ENCODE measurements at places on chromosomes 4 and X.

DNA sequence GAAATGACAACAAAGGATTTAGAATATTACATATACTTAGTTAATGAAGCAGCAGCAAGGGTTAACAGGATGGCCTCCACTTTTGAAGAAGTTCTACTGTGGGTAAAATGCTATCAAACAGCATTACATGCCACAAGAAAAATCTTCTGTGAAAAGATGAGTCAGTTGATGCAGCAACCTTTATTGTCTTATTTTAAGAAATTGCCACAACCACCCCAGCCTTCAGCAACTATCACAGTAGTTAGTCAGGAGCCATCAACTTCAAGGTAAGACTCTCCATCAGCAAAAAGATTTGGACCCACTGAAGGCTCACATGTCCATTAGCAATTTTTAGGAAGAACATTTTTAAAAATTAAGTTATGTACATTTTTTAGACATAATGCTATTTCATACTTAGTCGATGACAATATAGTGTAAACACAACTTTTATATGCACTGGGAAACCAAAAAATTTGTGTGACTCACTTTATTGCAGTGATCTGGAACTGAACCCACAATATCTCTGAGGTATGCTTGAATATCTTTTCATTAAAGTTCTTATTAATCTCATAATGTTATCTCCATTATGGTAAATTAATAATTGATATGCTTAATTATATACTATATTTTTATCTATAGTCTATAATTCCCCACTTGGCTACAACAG is 81.2 kb downstream of the SPCS3 start:
- DNase-seq: no peak

GRCh38 chr4:151953795-151954372 is 193.1 kb upstream of the GATB start:
- DNase-seq: no peak

GRCh38 chrX:13013363-13014110 is 30.9 kb downstream of the FAM9C start:
- no peak for DNase-seq

DNA sequence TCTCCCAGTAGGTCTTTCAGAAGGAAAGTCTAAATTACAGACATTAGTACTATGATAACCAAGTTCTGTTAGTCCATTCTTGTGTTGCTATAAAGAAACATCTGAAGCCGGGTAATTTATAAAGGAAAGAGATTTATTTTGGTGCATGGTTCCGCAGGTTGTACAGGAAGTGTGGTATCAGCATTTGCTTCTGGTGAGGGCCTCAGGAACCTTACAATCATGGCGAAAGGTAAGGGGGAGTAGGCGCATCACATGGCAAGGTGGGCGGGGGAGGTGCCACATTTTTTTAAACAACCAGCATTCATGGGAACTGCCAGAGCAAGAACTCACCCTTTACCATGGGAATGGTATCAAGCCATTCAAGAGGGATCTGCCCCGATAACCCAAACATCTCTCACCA is 26.2 kb upstream of the USP46 start:
- no peak for DNase-seq

DNA sequence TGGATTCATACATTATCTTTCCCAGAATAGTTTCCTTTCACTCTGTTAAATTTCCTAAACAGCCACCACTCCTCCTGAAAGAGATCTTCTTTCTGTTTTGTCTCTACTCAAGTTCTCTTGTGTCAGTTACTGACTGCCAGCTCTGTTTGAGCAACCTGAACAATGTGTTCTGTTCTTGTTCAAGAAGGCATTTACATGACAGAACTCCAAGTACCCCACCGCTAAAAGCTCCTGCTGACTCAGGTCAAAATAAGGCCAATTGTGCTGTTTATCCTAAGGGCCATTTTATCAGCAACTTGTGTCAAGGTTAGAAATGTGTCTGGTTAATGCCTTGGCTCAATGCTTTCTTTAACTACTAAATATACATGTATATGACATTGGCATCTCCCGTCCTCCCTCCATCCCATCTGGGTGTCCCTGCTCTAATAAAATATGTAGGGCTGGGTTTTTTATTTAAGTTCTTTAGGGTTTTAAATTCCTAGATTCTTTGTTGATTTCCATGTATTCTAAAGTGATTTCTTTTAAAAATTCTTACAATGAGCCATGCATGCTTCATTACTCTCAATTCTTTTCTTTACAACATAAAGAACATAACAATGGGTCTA is 144.3 kb upstream of the PAQR3 start:
- no peak for DNase-seq

DNA sequence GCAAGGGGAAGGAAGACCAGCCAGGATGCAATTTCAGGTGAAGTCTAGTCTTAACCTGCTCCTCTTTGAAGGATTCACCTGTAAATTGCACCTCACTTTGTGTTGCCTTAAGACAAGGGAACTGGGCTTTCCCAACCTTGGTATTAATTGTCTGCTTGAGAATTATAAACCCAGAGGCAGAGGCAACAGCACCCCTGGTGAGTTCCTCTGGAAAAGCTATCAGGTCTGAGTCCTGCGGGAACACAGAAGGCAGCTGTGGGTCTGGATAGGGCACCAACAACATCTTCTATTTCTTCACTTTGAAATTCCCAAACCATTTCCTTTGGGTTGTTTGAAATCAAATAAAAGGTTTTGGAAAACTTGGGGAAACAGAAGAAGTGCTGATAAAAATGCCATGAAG is 109.2 kb upstream of the NPY2R start:
- DNase-seq: no peak

DNA sequence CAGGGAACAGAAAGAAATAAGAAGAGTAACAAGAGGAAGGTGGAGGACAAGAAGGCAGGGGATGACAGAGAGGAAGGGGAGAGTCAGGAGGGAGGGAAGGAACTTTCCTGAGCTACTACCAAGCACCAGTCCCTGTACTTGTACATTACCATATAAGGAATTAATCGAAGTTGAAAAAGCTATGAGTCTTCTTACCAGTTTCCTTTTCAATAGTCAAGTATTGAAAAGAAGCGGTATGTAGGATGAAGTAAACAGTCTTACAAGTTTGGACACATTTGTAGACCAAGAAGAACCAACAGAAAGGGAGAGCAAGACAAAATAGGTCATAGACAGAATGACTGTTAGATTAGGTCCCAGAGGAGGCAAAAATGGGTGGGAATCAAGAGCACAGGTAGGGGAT is 629.7 kb upstream of the DIPK2B start:
- DNase-seq: no peak

- no peak for DNase-seq
These were observed 81.8 kb upstream of the TRPC5 start for GRCh38 chrX:112164420-112164819.

DNA sequence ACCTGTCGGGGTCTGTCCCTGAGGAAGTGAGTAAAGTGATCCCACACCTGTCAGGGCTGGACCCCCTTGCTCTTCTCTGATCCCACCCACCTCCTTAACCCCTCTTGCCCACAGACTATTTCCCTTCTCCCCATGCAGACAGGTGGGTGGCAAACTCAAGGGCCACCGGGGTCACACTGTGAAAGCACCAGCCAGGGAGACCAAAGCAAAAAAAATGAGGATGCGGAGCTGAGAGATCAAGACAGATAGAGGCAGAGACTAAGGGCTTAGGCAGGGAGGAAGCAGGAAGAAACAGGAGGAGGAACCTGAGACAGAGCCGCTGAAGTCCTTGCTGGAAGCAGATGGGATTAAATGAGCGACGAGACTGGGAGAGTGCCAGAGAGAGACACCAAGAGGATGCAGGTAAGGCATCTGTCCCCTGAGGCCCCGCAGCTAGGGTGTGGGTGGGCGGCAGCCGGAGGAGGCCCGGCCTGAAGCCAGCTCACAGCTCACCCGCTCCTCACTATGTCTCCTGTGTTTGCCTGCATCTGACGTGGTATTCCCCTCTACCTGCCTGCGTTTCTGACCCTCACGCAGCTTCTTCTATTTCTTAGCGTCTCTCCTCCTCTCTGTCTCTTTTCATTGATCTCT is 7.2 kb downstream of the TIMM17B start:
- no peak for DNase-seq

GRCh38 chrX:44061968-44062614 is 88.9 kb upstream of the NDP start:
- no peak for DNase-seq

- DNase-seq: no peak
These were observed 5.2 kb downstream of the MAEA start for GRCh38 chr4:1294891-1295290.

GRCh38 chrX:22087011-22087557 is 55.0 kb downstream of the PHEX start:
- DNase-seq: no peak

DNA sequence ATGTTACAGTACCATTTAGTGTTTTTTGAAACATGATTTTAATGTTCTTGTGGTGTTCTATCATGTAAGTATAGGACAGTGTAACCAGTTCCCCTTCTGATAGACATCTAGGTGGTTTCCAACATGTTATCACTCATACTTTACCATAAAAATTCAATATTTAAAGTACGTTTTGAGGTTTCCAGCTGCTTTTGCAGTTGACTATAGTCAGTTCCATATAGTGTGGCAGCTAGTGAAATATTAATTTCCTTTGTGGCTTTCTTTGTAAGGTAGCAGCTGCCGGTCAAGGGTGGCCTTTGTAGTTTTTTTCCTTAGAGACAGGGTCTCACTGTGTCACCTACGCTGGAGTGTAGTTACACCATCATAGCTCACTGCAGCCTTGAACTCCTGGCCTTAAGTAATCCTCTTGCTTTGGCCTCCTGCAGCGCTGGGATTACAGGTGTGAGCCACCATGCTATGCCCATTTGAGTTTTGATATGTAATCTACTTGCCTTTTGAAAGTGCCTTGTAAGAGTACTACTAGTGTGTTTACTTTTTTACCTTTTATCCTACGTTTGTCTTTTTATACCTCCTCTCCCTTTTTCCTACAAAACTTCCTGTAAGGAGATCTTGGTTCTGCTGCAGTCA is 63.0 kb downstream of the ARHGAP10 start:
- no peak for DNase-seq

DNA sequence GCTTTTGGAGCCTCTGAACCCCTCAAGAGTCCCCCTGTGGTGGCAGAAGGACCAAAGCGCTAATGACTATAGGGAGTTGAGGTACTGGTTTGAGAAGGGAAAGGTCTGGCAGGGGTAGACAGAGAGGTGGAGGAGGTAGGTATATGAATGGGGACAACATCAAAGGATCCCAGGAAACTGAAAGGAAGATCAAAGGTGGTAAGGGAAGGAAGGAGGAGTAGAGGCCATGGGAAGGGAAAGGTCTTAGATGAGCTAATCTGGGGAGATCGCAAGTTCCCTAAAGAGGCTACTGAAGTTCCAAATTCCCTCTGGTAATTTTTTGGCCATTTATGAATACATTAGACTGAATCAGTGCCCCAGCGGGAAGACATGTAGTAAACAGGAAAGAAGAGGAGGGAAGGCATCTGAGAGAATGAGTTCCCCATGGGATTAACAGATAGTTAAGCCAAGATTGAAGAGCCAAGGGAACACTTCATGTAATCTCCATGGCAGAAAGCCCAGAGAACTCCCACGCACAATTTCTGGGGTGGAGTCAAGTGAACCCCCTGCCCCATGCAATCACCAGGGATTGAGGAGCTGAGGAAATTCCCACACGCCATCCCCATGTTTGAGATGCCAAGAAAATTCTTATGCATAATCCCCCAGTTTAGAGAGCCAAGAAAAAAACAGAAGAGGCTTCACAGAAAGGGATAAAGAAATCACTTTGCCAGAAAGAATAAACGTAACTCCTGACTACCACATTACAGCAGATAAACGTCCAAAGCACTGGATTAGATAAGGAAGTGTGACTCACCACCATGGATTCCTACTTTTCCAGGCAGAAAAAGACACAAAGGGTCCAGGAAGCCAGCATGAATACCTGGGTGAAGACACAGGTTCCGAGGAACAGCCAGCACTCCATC is 25.8 kb downstream of the ZNF630 start:
- DNase-seq: no peak

- DNase-seq: no peak
These were observed 26.9 kb downstream of the AFF1 start for GRCh38 chr4:86961605-86962295.

- no peak for DNase-seq
These were observed 1099.5 kb upstream of the INTU start for GRCh38 chr4:126533146-126533805.

DNA sequence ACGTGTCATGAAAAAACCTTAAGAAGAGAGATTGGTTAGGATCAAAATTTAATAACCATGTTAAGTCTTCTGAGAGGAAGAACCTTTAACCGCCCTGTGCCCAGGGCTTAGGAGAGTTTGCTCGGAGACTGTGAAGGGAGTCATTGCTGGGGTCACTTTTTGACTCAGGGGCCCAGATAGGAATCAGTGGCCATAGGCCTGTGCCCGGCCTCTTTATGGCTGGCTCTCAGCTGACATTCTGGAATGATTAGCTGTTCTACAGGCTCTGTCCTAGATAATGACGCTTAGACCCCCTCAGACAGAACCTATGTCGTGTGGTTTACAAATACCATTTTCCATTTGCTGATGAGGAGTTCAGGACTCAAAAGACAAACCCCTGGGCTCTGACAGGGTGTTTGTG is 174.1 kb downstream of the DCLK2 start:
- no peak for DNase-seq

DNA sequence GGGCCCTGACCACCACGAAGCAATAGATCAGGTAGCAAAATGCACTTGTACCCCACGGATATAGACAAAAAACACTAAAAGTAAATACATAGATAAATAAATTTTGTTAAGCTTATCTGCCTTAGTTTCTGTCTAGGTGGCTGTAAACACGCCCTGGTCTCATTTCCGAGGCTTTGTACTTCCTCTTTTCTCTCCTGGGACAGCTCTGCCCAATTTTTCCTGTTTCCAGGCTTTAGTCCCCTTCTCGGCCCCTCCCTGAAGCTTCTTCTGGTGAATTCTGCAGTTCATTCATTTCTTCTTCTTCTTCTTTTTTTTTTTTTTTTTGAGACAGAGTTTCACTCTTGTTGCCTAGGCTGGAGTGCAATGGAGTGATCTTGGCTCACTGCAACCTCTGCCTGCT is 73.4 kb upstream of the STOX2 start:
- no peak for DNase-seq

DNA sequence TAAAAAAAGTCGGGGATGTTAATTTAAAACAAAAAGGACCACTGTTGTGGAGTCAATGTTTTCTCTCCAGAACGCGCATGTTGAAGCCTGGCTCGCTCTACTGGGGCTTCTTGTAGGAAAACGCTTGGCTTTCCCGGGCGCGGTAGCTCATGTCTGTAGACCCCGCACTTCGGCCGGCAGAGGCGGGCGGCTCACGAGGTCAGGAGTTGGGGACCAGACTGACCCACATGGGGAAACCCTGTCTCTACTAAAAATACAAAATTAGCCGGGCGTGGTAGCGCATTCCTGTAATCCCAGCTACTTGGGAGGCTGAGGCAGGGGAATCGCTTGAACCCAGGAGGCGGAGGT is 15.6 kb downstream of the NELFA start:
- DNase-seq: no peak

GRCh38 chr4:177297785-177298391 is 11.8 kb upstream of the NEIL3 start:
- no peak for DNase-seq

DNA sequence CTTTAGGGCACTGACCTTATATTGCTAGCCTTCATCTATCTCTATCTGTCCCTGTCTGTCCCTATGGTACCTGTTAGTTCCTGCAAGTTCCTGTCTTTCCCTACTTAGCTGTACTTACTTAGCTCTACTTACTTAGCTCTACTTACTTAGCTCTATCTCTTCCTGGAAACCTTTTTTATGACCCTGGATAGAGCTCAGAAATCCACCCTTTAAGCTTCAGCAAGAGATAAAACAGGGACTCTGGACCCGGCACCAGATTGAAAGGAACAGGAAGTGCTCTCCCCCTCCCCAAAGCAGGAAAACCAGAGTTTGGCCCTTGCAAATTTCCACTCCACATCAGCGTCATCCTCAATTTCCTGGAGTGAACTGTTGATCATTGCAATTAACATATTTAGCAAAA is 12.3 kb upstream of the IL9R start:
- DNase-seq: no peak

Data from cerebellar nuclear complex (tissue), 1 donor.